Mononuclear cell (primary cell): ENCODE measurements at places on chromosomes 1 and 21. TPM values are rescaled to one million over a fixed set of nuclear protein-coding genes. Genes with fewer than 3 reads are reported as not detected.

The DTL gene
- total RNA-seq, result 0.52 TPM

The LMX1A gene
- total RNA-seq, result not detected

The SEMA6C gene
- total RNA-seq, result 0.52 TPM

The ADAM30 gene
- total RNA-seq, result not detected

The OR2L5 gene
- total RNA-seq, result not detected

The MEX3A gene
- total RNA-seq, result not detected

The CELA3B gene
- total RNA-seq, result not detected

The PPM1J gene
- 0.63 TPM for total RNA-seq

The NES gene
- total RNA-seq, result not detected

The PLA2G2C gene
- total RNA-seq, result under 0.01 TPM

The LHX8 gene
- not detected for total RNA-seq

The LCE1F gene
- total RNA-seq, result not detected

The FAM72A gene
- total RNA-seq, result 1.9 TPM

The HAO2 gene
- not detected for total RNA-seq

The SPRR2E gene
- not detected for total RNA-seq

The PEF1 gene
- 34.2 TPM for total RNA-seq

The S100A7A gene
- not detected for total RNA-seq

The CIART gene
- total RNA-seq, result 1.2 TPM

The TGFB2 gene
- total RNA-seq, result 0.31 TPM
